ENCODE measurements at places on chromosomes 2 and 18. TPM values are rescaled to one million over a fixed set of nuclear protein-coding genes. Genes with fewer than 3 reads are reported as not detected.

DNA sequence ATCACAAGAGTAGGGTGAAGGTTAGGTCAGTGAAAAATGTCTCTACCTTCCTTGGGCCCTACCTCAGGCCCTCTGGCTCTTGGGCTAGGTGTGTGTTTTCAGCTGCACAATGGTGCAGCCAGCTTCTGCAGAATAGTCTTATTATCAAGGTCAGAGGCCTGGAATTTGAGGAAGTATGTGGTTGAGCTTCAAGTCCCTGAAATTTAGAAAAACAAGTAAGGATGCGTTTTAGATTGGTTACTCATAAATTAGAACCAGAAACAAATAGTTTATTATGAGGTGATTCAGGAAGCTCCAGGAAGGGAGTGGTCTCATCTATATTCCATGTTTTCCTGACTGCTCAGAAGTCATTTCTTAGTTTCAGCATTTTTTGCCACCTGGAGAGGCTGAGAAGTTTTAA is 204.2 kb upstream of the CELF4 start:
- DNase-seq, result no peak
- no peak overlapping the region for H3K27ac ChIP-seq
- no peaks in the 10 kb centered on the region for H3K4me1 ChIP-seq
- no peaks in the 10 kb centered on the region for H3K36me3 ChIP-seq

DNA sequence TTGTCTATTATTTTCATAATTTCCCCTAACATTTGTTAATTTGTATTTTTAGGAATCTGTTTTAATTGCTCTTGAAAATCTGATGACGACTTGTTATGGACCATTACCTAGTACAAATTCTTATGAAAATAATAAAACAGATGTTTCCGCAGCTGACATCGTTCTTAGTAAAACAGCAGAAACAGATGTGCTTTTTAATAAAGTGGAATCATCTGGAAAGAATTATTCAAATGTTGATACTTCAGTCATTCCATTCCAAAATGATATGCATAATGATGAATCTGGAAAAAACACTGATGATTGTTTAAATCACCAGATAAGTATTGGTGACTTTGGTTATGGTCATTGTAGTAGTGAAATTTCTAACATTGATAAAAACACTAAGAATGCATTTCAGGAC is 69.9 kb downstream of the PMS1 start:
- no peaks in the 10 kb centered on the region for H3K27me3 ChIP-seq
- H3K27ac ChIP-seq, result peak overlapping the region; percentile 91
- H3K4me1 ChIP-seq, result peaks cover 24% of the 10 kb centered on the region
- no peak overlapping the region for H3K4me3 ChIP-seq
- no peak for DNase-seq

DNA sequence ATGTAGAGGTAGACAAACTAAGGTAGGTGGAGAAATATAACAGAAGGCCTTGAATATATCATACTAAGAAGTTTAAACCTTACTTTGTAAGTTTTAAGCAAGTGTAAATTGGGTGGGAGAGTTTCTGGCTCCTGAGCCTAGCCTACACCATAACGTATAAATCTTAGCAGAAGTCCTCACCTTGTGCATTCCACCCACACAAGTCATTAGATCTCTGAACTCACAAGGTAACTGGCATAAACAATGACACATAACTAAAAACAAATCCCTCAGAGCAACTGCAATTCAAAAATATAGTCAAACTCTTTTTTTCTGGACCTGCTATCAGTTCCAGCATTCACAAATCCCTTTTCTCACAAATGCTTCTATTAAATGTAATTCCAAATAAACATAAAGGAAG is 9.4 kb downstream of the REV1 start:
- no peak for DNase-seq
- H3K4me3 ChIP-seq, result no peak overlapping the region
- H3K27me3 ChIP-seq, result no peaks in the 10 kb centered on the region
- no peaks in the 10 kb centered on the region for H3K36me3 ChIP-seq
- H3K27ac ChIP-seq, result no peak overlapping the region

- H3K4me3 ChIP-seq, result peak overlapping the region; percentile 73
- no peaks in the 10 kb centered on the region for H3K36me3 ChIP-seq
- no peak for DNase-seq
- H3K27me3 ChIP-seq, result peaks cover 8% of the 10 kb centered on the region
Observed at GRCh38 chr2:111116843-111117597, 3.7 kb upstream of the BCL2L11 start.

GRCh38 chr2:204321027-204321800 is 224.1 kb upstream of the PARD3B start:
- H3K4me3 ChIP-seq, result no peak overlapping the region
- no peak for DNase-seq
- peaks cover 15% of the 10 kb centered on the region for H3K4me1 ChIP-seq
- H3K36me3 ChIP-seq, result no peaks in the 10 kb centered on the region
- no peaks in the 10 kb centered on the region for H3K27me3 ChIP-seq

The PLCL1 gene
- total RNA-seq, result 0.50 TPM

DNA sequence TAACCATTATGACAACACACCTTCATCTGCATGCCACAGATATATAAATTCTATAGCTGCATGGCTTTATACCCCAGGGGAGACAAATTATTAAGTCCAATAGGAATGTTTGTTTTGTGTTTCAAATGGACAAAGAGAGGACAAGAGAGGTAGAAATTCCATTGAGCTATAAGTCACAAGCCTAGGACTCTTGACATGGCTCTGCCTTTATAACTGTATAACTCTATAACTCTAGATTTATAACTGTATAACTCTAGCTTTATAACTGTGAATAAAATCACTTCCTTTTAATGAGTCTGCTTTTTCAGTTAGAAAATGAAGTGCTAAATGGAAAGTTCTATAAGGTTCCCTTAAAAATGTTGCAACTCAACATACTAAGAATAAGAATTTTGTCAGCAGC is 106.4 kb downstream of the SCN9A start:
- H3K27ac ChIP-seq, result no peak overlapping the region
- H3K27me3 ChIP-seq, result no peaks in the 10 kb centered on the region
- no peak for DNase-seq
- no peak overlapping the region for H3K4me3 ChIP-seq

GRCh38 chr2:209074711-209075110 is 349.1 kb upstream of the MAP2 start:
- peaks cover 2% of the 10 kb centered on the region for H3K27me3 ChIP-seq
- H3K4me3 ChIP-seq, result no peak overlapping the region
- H3K36me3 ChIP-seq, result no peaks in the 10 kb centered on the region
- no peaks in the 10 kb centered on the region for H3K4me1 ChIP-seq
- H3K27ac ChIP-seq, result no peak overlapping the region

DNA sequence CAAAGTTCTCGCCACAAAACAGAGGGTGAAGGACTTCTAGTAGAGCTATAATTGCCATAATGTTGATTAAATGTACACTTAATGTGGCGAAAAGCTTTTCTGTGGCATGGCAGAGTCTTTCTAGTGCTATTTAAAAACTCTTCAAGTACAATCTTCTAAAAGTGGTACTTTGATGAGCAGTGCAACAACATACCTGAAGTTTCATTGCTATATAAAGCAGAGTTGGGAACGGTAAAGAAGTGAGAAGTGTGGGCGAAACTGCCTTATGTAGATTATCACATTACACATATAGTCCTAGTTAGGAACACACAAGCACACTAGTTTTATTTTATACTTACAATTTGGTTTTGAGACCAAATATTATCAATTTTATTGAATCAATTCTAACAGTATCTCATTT is 49.5 kb downstream of the FIGN start:
- no peaks in the 10 kb centered on the region for H3K36me3 ChIP-seq
- H3K4me3 ChIP-seq, result no peak overlapping the region
- peaks cover 35% of the 10 kb centered on the region for H3K4me1 ChIP-seq

- peaks cover 5% of the 10 kb centered on the region for H3K36me3 ChIP-seq
- H3K27ac ChIP-seq, result no peak overlapping the region
- no peak overlapping the region for H3K4me3 ChIP-seq
Observed at GRCh38 chr18:9737472-9738121, 29.5 kb downstream of the RAB31 start.
